ENCODE measurements at places on chromosomes 7 and 10. TPM values are rescaled to one million over a fixed set of nuclear protein-coding genes. Genes with fewer than 3 reads are reported as not detected.

- DNase-seq = no peak
Observed at GRCh38 chr10:126199221-126199998, 188.9 kb downstream of the ADAM12 start.

The SEMA3C gene
- 12.2 TPM for total RNA-seq

- no peak for DNase-seq
Observed at GRCh38 chr10:103626178-103626577, 132.7 kb downstream of the NEURL1 start.

The CPSF4 gene
- 54.0 TPM for total RNA-seq
